ENCODE measurements at places on chromosomes 2 and 18.

- DNase-seq = no peak
These were observed 154.0 kb downstream of the ANTXR1 start for GRCh38 chr2:69166812-69167468.

GRCh38 chr2:146305164-146305563 lies 1539.7 kb upstream of the ACVR2A start:
- DNase-seq = no peak

GRCh38 chr18:58367425-58368140 lies 261.3 kb downstream of the ALPK2 start:
- no peak for DNase-seq

- no peak for DNase-seq
These were observed 76.0 kb downstream of the ARHGAP15 start for GRCh38 chr2:143205106-143205764.

All from H7 (cell line).